ENCODE measurements at places on chromosomes 7 and 10.

DNA sequence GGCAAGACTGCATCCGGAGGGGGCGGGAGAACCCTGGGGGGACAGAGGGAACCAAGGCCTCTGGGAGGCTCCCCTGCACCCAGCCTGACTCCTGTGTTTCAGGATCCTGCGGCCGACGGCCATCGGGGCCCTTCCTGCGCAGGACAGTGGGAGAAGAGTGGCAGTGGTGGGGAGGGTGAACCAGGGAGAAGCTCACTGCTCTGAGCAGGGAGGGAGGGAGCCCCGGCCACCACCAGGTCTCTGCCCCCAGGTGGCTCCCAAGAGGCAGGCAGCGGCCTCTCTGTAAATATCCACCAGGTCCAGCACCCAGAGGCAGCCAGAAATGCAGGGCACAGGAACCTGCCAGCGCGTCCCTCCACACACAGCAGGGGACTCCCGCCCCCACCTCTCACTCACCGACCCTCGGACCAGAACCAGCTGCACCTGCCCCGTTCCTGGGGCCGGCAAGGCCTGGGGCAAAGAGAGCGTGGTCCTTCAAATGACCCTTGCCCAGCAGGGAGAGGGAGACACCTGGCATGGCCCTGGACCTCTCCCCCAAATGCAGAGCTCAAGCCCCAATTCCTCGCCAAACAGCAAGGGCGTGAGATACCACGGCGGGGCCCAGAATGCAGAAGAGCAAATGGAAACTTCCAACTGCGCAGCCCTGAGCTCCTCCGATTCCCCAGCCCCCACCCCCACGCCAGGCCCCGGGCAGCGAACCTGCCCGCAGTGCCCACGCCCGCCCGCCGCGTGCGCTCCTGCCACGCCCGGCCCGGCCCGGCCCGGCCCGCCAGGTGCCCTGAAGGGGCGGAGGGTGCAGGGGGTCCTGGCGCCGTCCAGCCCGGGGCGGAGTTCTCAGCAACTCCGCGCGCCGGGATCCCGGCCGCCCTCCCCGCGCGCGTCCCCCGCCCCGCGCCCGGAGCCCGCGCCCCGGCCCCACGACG is 805 bp downstream of the RASGEF1A start:
- H3K27me3 ChIP-seq, result peaks cover 6% of the 10 kb centered on the region
- H3K4me3 ChIP-seq, result no peak overlapping the region
- H3K27ac ChIP-seq, result no peak overlapping the region
- no peaks in the 10 kb centered on the region for H3K36me3 ChIP-seq
- no peaks in the 10 kb centered on the region for H3K4me1 ChIP-seq
- DNase-seq, result no peak

DNA sequence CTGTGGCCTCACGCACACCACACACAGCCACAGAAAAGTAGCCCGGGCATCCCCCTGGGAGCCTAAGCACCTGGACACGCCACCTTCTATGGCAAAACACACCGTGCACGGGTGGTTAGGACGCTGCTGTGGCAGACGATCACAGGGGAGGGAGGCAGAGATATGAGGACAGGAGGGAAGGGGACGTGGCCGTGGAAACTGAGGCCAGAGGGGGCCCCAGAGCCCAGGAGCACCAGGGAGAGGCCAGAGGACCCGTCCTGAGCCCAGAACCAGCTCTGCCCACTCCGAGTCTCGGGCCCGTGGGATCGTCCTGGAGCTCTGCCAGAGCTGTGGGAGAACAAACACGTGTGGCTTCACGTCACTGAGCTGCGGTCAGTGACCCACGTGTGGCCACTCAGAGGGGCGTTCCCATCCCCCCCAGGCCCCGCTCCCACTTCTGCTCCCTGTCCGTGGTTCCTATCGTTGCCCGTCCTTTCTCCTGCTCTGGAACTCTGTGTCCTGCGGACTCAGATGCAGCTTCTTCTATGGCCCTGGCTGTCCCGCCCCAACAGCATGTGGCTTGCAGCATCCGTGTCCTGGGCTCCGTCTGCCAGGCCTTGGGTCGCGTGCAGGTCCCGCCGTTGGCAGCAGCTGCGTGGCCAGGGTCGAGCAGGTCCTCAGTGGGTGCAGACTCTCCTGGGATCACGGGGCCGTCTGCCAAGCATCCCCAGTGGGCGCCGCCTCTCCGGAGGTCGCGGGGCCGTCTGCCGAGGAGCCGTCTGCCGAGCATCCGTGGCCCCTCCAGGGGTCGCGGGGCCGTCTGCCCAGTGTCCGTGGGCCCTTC is 31.0 kb downstream of the GET4 start:
- no peaks in the 10 kb centered on the region for H3K4me1 ChIP-seq
- H3K36me3 ChIP-seq, result no peaks in the 10 kb centered on the region
- no peak overlapping the region for H3K4me3 ChIP-seq
- DNase-seq, result no peak
- H3K27me3 ChIP-seq, result no peaks in the 10 kb centered on the region

GRCh38 chr10:79249186-79250121 is 97.8 kb upstream of the PPIF start:
- no peaks in the 10 kb centered on the region for H3K36me3 ChIP-seq
- no peak overlapping the region for H3K4me3 ChIP-seq
- H3K4me1 ChIP-seq, result no peaks in the 10 kb centered on the region
- no peaks in the 10 kb centered on the region for H3K27me3 ChIP-seq

DNA sequence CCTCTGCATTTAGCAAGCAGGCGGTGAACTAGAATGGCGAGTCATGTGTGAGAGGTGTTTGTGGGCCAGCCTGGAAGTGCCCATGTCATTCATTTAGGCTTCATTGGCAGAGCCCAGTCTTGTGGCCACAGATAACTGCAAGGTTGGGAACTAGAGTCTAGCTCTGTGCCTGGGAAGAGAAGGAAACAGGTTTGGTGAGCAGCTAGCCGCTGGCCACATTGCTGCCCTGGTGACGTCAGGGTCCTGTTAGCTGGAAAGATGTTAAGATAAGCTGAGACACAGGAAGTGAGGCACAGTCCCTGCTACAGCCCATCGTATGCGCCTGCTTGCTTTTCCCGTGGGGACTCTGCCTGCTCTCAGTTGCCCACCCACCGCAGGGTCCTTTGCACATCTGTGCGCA is 185.5 kb downstream of the CAMK1D start:
- H3K27me3 ChIP-seq, result no peaks in the 10 kb centered on the region
- no peak overlapping the region for H3K27ac ChIP-seq
- no peaks in the 10 kb centered on the region for H3K36me3 ChIP-seq
- peaks cover 8% of the 10 kb centered on the region for H3K4me1 ChIP-seq
- DNase-seq, result peak; percentile 34

GRCh38 chr7:89958525-89959068 is 195.7 kb upstream of the STEAP1 start:
- H3K27ac ChIP-seq, result no peak overlapping the region
- H3K27me3 ChIP-seq, result no peaks in the 10 kb centered on the region
- H3K4me1 ChIP-seq, result no peaks in the 10 kb centered on the region

DNA sequence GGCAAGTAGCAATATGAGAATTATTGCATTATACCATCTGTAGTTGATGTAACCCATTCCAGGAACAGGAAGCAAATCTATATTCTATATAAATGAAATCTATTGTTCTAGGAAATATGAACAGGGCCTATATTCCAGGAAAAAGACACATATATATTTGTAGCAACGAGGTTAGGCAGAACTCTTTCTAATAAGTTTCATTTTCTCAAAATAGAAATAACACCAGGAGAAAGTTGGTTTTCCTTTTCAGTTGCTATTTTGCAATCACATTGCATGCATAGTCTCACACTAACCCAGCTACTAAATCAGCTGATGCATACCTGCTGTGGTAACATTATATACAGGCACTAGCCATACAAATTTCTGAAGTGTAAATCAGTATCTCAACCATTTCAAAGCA is 6.2 kb upstream of the IFIT2 start:
- H3K4me1 ChIP-seq, result peaks cover 13% of the 10 kb centered on the region
- H3K36me3 ChIP-seq, result no peaks in the 10 kb centered on the region
- DNase-seq, result no peak
- no peak overlapping the region for H3K27ac ChIP-seq

DNA sequence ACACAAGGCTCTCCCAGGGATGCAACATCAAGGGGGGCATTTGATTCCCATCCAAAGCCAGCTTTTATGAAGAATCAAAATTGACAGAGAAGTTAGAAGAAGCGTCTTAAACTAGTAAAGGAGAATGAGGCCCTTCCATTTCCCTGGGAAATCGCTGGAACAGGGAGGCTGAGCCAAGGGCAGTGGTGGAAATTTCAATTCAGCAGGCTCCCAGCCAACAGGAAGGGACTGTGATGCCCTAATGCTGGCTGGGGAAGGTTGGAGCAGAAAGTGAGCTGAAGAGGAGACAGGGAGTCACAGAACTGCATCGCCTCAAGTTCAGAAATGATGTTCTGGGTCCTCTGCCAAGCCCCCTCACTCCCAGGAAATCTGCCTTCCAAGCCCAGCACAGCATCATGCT is 517.3 kb downstream of the GRID1 start:
- H3K4me1 ChIP-seq, result no peaks in the 10 kb centered on the region
- no peak overlapping the region for H3K4me3 ChIP-seq
- H3K36me3 ChIP-seq, result no peaks in the 10 kb centered on the region
- H3K27me3 ChIP-seq, result peaks cover 2% of the 10 kb centered on the region
- DNase-seq, result no peak
- H3K27ac ChIP-seq, result no peak overlapping the region

- H3K36me3 ChIP-seq, result no peaks in the 10 kb centered on the region
- H3K27me3 ChIP-seq, result no peaks in the 10 kb centered on the region
These were observed 129.7 kb upstream of the FRMD4A start for GRCh38 chr10:14460447-14460846.

GRCh38 chr10:122549636-122550035 is 10.9 kb upstream of the DMBT1 start:
- no peak for DNase-seq
- no peaks in the 10 kb centered on the region for H3K36me3 ChIP-seq
- H3K27me3 ChIP-seq, result no peaks in the 10 kb centered on the region
- H3K27ac ChIP-seq, result no peak overlapping the region

DNA sequence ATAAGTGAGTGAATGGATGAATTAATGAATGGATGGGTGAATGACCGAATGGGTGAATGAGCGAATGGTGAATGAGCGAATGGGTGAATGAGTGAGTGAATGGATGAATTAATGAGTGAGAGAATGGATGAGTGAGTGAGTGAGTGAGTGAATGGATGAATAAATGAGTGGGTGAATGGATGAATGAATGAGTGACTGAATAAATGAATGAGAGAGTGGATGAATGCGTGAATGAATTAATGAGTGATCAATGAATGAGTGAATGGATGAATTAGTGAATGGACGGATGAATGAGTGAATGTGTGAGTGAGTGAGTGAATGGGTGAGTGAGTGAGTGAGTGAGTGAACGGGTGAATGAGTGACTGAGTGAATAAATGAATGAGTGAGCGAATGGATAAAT is 49.5 kb upstream of the HMX3 start:
- DNase-seq, result no peak
- H3K27ac ChIP-seq, result no peak overlapping the region
- H3K4me3 ChIP-seq, result no peak overlapping the region
- no peaks in the 10 kb centered on the region for H3K4me1 ChIP-seq
- no peaks in the 10 kb centered on the region for H3K27me3 ChIP-seq

GRCh38 chr7:134030460-134030865 is 96.7 kb upstream of the LRGUK start:
- no peak overlapping the region for H3K4me3 ChIP-seq
- peaks cover 24% of the 10 kb centered on the region for H3K4me1 ChIP-seq
- no peak overlapping the region for H3K27ac ChIP-seq
- no peaks in the 10 kb centered on the region for H3K27me3 ChIP-seq
- no peak for DNase-seq
- H3K36me3 ChIP-seq, result no peaks in the 10 kb centered on the region

- no peaks in the 10 kb centered on the region for H3K27me3 ChIP-seq
- H3K27ac ChIP-seq, result no peak overlapping the region
- DNase-seq, result no peak
- H3K36me3 ChIP-seq, result no peaks in the 10 kb centered on the region
These were observed 61.0 kb downstream of the NRP1 start for GRCh38 chr10:33273295-33274002.

- H3K4me1 ChIP-seq, result no peaks in the 10 kb centered on the region
- no peaks in the 10 kb centered on the region for H3K36me3 ChIP-seq
- no peak overlapping the region for H3K27ac ChIP-seq
- H3K4me3 ChIP-seq, result no peak overlapping the region
- H3K27me3 ChIP-seq, result peaks cover 11% of the 10 kb centered on the region
These were observed 25.7 kb downstream of the COBL start for GRCh38 chr7:51290702-51291540.

GRCh38 chr10:61283066-61283465 is 170.1 kb downstream of the TMEM26 start:
- H3K4me3 ChIP-seq, result no peak overlapping the region
- H3K27me3 ChIP-seq, result no peaks in the 10 kb centered on the region
- no peak overlapping the region for H3K27ac ChIP-seq
- DNase-seq, result no peak
- peaks cover 4% of the 10 kb centered on the region for H3K36me3 ChIP-seq

DNA sequence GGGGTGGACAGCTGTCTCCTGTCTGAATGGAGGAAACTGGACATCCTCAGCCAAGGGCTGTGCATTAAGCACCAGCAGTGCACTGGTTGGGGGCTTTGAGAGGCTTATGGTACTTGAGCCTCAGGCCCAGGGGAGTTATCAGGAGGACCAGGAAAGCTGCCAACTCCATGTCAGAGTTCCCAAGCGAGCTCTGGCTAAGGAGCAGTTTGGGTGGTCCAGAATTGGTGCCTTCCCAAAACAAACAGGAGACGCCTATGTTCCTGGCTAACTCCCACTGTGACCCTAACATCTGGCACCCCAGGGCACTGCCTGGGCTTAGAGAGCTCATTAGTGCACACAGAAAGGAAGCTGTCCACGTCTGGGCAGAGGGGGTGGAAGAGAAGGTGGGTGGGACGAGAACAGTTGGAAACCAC is 408.6 kb upstream of the NPVF start:
- no peak for DNase-seq
- H3K36me3 ChIP-seq, result no peaks in the 10 kb centered on the region
- H3K4me3 ChIP-seq, result no peak overlapping the region
- no peaks in the 10 kb centered on the region for H3K4me1 ChIP-seq

- no peaks in the 10 kb centered on the region for H3K27me3 ChIP-seq
- no peak overlapping the region for H3K4me3 ChIP-seq
- DNase-seq, result peak; percentile 76
These were observed 290.0 kb downstream of the WDR37 start for GRCh38 chr10:1346201-1346600.

GRCh38 chr7:100896732-100897608 is 1.3 kb upstream of the ACHE start:
- H3K27me3 ChIP-seq, result peaks cover 4% of the 10 kb centered on the region
- no peak overlapping the region for H3K4me3 ChIP-seq
- H3K36me3 ChIP-seq, result no peaks in the 10 kb centered on the region
- H3K27ac ChIP-seq, result no peak overlapping the region

GRCh38 chr7:22934473-22935065 is 79.4 kb downstream of the HYCC1 start:
- no peak overlapping the region for H3K4me3 ChIP-seq
- no peak for DNase-seq
- H3K27ac ChIP-seq, result no peak overlapping the region
- no peaks in the 10 kb centered on the region for H3K36me3 ChIP-seq
- H3K4me1 ChIP-seq, result no peaks in the 10 kb centered on the region
